ENCODE measurements at places on chromosomes 3 and 15.

GRCh38 chr15:58046467-58046866 lies 19.0 kb downstream of the ALDH1A2 start:
- no peak for DNase-seq

- DNase-seq: no peak
Observed at GRCh38 chr3:126999383-126999782, 16.5 kb downstream of the PLXNA1 start.

GRCh38 chr3:137304313-137305056 lies 346.7 kb downstream of the IL20RB start:
- DNase-seq: no peak

GRCh38 chr15:65096481-65097385 lies 18.3 kb downstream of the UBAP1L start:
- no peak for DNase-seq

- DNase-seq: no peak
Observed at GRCh38 chr3:6260551-6261191, 600.2 kb upstream of the GRM7 start.

- no peak for DNase-seq
Observed at GRCh38 chr15:74062236-74062635, 20.1 kb downstream of the GOLGA6A start.

- DNase-seq: no peak
Observed at GRCh38 chr3:2300938-2301337, 202.3 kb downstream of the CNTN4 start.

DNA sequence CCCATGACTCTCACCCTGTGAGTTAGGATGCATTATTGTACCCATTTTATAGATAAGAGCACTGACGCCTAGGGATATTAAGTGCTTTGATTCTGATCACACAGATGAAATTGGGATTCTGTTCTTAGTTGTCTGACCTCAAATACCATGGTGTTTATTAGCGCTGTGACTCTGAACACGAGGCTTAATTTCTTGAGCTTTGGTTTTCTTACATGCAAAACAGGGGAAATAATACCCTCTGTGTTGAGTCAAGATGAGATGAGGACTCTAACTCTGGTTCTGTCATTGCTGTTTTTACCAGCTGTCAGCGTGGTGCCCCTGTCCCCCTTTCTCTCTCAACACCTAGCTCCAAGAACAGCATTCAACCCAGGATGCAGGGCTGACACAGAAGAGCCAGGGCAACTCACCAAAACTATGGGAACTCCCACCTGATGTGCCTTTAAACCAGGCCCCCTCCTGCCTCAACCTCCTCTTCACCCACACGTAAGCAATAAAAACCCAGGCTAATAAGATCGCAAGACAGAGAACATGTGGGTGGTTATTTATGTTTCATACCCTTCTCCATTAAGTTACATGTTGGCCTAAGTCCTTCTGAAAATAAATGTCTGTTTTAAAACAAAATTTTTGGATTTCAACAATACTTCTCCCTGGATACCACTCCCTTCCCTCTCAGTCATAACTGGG lies 100.1 kb upstream of the SPATA12 start:
- no peak for DNase-seq

DNA sequence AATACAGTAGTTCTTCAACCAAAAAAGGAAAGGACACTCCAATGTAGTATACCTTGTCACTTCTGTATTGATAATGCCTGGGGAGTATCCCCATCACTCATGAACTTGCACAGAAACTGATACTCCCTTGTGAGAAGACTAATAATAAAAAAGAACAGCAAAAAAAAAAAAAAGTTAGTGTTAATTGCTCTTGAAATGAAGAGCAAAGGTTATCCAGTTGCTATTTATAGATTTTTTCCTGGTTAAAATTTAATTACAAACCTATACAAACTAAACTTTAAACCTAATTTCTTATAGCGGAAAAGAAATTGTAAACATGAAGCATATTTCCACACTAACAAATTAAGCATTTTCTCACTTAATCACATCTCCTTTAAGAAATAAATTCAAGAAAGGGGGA lies 6.7 kb downstream of the PLOD2 start:
- DNase-seq: no peak

- no peak for DNase-seq
Observed at GRCh38 chr3:9727041-9727595, 4.4 kb upstream of the BRPF1 start.

DNA sequence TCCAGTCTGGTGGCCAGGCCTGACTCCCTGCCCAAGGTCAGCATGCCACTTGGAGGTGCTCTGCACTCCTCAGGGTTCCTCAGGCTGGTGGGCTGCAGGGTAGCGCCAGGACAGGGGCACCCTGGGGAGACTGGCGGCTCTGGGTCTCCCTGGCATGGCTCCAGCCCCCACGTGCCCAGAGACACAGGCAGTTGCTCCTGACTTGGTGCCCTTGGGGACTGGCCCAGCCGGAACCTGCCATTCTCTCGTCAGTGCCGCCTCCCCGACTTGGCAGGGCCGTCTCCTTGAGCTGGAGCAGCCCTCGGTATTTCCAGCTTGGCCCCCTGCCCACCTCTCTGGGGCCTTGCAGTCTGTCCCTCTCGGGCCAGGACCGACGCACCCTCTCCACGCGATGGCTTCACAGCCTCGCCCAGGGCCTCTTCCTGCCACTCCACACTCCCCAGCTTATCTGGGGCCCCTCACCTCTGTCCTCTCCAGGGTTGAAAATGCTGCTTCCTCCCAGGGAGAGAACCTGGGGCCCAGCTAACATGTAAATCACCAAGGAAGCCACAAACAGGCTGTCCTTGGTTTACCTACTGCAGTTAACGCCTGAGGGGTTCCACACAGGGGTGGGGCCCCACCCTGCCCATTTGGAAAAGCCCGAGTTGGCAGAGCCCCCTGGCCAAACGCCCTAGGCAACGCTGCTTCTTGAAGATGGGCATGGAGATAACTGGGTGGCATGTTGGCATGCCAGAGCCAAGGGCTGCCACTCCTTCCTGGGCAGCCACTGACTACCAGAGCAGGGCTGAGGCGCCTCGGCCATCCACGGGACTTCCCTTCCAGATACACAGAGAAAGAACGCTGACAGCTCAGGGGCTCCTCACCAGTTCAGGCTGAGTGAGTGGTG lies 61.4 kb downstream of the SMAD6 start:
- no peak for DNase-seq

- no peak for DNase-seq
Observed at GRCh38 chr15:56816781-56817180, 83.5 kb upstream of the ZNF280D start.

DNA sequence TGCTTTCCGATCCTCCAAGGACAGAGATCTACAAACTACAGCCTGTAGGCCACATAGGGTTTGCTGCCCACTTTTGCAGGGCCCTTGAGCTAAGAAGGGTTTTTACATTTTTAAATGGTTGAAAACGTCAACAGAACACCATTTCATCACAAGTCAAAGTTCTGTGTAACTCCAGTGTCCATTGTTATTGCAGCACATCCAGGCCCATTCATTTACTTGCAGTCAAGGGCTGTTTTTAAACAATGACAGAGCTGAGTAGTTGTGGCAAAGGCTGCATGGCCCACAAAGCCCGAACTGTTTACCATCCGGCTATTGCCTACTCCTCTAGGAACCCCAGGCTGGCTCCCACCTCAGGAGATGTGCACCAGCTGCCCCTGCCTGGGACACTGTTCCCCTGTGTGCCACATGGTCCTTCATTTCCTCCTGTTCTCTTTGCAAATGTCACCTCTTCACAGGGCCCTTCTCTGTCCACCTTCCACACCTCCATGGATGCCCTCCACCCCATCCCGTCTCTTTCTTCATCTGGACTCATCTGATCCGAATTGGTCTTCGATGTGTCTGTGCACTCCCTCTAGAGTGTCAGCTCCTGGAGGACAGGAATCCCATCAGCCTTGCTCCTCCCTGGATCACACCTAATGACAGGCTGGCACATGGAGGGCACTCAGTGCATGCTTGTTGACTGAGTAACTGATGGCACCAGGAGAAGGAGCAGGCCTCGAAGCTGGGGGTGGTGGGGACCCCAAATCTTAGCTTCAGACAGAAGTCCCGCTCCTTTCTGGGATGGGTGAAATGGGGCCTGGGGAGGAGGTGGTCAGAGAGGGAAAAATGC lies 69.5 kb upstream of the IQSEC1 start:
- no peak for DNase-seq

GRCh38 chr3:129224984-129225393 lies 24.4 kb upstream of the COPG1 start:
- DNase-seq: peak; percentile 78

DNA sequence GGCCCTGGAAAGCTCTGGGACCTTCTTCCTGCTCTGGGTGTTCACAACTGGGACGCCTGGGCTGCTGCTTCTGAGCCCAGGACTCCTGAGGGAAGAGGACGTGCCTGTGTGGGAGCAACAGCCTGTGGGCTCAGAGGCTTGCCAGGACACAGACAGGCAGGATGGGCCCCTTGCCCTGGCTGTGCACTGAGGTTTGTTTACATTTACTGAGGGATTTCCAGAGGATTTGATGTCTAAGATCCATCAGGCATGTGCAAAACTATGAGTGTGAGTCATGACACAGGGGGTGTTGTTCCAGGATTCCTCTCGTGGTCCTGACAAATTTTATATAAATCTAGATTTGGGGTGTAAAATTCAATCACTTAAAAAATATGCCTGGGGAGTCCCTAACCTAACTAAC lies 10.6 kb downstream of the CCR9 start:
- DNase-seq: no peak

DNA sequence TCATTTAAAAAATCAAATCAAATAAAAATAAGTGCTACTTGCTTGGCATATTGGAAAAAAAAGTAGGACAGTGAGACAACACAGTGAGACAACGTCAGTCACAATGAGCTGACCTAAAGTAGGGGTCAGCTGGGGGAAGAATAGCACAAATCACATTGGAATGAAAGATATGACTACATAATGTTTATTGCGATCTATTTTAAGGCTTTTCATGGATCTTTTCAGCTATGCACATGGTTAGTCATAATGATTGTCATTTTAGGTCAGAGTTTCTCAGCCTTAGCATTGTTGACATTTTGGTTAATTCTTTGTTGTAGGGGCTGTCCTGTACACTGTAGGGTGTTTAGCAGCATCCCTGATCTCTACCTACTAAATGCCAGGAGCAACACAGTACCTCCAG lies 44.5 kb downstream of the CMSS1 start:
- DNase-seq: peak; percentile 35

GRCh38 chr3:130841357-130841756 lies 52.5 kb upstream of the ATP2C1 start:
- DNase-seq: no peak

DNA sequence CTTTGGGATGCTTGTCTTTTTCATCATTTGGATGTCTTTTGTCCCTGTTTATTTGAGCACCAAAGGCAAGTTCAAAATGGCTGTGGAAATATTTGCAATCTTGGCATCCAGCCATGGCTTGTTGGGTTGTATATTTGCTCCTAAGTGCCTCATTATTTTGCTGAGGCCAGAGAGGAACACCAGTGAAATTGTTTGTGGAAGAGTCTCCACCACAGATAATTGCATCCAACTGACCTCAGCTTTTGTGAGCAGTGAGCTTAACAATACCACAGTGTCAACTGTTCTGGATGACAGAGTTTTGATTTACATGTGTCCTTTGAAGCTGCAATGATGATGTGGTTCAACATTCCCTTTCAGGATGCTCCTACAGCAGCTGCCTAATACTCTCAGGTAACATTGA lies 83.0 kb upstream of the KCNAB1 start:
- no peak for DNase-seq

- DNase-seq: no peak
Observed at GRCh38 chr3:47337656-47338055, 43.2 kb upstream of the PTPN23 start.

DNA sequence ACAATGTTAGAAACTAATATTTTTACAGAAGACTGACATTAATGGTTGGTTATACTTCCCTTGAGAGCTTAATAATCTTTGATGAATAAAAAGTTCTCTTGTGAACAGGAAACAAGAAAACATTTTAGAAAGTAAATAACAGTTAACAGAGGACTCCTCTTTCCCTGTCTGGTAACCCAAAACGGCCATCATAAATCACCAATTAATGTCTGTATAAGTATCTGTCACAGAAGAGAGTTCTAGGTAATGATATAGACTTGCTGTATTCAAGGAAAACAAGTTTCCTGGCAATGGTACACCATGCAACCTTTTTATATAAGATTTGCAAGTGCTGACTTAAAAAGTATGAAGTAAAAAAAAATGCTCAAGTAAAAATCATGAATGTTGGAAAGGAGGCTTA lies 426.7 kb downstream of the SOX2 start:
- no peak for DNase-seq

DNA sequence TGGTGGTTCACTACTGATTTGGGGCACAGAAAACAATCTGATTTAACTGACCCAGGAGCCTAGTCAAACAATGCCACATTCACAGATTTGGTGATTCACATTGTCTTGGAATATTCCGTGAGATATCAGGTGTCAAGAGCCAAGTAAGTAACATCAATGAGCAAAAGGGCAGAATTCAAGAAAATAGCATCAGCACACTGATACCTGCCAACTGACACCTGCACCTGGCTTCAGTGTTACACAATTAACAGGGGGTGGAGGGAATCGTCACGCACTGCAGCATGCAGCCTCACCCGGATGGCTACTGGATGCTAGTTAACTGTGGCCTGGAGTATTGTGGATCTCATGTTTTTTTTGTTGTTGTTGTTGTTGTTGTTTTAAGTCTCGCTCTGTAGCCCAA lies 17.6 kb downstream of the CCNL1 start:
- DNase-seq: no peak

GRCh38 chr15:40978562-40978961 lies 25.3 kb downstream of the CHAC1 start:
- no peak for DNase-seq

DNA sequence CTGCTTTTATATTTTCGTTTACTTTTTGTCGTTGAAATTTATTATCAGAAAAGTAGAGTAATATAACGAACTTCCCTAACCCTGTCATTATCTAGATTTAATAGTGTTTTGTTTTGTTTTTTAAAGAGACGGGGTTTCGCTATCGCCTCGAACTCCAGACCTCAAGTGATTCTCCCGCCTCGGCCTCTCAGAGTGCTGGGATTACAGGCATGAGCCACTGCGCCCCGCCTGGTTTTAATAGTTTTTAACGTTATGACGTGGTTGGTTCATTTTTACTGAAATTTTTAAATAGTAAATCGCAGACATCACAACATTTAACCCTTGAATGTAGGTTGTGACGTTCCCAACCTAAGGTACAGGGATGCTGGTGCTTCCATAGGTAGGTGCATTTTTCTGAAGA lies 1.0 kb downstream of the NGRN start:
- no peak for DNase-seq

DNA sequence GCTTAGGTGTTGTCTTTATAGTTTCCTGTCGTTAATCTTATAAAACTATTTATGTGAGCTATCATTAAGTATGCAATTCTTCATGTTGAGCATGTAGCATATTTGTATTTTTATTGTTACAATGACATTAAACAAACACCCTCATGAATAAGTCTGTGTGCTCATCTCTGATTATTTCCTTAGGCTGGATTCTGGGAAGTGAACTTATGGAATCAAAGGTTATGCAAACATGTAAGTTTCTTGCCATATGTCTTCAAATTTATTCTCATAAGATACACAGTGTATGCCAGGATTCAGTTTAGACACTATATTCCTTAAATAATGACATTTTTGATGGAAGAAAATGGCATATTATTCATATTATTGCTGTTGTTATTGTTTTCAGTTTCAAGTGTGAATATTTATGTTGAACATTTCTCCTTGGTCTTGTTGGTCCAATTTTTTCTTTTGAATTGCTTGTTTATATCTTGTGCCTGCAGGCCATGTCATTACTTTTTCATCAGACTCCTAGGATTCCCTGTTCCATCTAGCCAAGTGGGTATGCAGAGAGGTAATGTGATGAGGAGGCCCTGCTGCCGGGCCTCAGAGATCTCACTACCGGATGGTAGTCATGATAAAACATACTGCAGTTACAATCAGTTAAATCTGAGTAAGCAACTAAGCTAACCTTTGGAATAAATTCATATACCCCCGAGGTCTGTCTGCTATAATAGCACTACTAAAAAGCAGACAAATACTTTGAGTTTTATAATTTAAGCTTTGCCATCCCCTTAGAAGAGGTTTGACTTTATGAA lies 684.3 kb upstream of the SGO1 start:
- no peak for DNase-seq

Data from SW 1271 (cell line).